ENCODE measurements at places on chromosomes 2 and 18.

DNA sequence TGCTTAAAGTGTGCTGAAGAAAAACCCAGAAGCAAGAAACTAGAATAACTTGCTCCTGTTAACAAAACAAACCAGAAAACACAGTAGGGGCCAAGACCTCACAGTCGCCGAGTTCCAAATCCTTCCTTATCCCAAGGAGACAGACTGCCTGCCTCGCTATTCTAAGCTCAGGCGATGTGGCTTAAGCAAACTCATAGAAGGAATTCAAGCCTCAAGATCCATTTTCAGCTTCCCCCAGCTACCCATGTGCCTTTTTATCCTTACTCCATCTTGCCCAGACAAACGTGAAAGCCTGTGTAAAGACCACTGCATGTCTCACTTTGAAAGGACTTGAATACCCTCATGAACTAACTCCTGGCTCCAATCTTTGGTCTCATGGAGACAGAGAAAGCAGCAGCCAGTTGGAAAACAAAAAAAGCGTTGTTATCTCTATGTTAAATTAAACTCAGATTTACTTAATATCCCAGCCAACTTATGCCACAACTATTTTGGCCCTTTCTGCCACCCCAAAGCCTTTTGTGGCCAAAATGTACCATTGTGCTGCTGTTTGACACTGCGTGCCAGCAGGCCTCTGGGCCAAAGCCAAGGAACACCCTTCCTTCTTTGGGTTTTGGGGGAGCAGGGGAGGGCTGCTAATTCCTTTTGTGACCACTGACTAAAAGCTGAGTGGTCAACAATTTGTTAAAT is 123.2 kb upstream of the FZD5 start:
- DNase-seq, result no peak

- no peak for DNase-seq
These were observed 34.2 kb downstream of the PMS1 start for GRCh38 chr2:189818249-189819038.

GRCh38 chr2:181240844-181241243 is 216.3 kb upstream of the ITGA4 start:
- no peak for DNase-seq

DNA sequence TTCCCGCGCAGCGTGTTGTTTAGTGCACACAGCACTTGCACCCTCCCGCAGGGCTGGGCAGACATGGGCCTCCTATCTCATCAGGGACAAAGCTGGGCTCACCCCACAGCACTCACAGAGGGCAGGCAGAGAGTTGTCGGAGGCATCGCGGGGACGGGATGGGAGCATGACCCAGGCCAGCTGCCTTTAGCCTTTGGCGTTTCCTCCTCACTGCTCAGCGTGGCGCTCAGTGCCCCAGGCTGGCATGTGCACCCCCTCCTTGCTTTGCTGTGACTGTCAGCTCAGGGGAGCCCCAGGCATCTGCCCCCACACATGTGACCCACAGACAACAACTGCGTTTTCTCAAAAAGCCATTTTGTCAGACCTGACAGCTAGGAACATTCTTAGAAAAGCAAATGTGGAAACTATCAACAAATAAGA is 101.1 kb downstream of the RNF144A start:
- DNase-seq, result no peak

- no peak for DNase-seq
These were observed 110.3 kb downstream of the TAF4B start for GRCh38 chr18:26336572-26336971.

DNA sequence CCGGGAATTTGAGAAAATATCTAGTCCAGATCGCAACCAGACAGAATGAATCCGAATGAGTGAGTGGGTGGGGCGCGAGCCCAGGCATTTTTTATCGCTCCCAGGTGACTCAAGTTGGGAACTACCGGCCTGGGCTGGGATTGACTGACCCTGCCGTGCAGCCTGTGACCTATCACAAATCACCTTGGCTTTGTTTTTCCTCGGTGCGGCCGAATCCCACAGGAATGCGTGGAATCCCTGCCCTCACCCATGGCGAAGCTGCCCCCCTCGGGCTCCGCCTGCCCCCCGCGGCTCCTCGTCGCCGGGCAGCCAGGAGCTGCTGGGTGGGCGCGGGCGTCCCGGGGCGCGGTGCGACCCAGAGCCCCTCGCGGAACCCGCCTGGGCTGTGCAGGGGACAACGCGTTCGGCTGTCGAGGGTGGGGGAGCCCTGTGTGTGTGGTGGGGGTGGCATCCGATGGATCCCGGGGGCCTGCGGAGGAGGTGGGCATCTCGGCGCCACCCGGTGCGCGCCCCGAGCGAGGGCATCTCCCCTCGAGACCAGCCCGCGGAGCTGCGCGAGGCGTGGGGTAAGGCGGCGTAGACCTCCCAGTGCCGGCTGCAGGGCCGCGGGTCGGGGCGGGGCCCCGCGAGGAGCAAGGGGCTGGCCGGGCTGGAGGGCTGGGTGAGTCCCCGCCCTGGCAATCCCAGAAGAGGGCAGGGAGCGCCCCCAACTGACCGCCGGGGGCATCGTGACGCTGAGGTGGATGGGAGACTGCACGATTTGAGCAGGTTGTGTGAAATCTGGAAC is 16.5 kb downstream of the B3GNT7 start:
- DNase-seq, result peak; percentile 64

- DNase-seq, result no peak
These were observed 1.9 kb upstream of the ITGB6 start for GRCh38 chr2:160201849-160202539.

GRCh38 chr2:206984206-206984605 is 44.9 kb downstream of the CPO start:
- DNase-seq, result no peak

DNA sequence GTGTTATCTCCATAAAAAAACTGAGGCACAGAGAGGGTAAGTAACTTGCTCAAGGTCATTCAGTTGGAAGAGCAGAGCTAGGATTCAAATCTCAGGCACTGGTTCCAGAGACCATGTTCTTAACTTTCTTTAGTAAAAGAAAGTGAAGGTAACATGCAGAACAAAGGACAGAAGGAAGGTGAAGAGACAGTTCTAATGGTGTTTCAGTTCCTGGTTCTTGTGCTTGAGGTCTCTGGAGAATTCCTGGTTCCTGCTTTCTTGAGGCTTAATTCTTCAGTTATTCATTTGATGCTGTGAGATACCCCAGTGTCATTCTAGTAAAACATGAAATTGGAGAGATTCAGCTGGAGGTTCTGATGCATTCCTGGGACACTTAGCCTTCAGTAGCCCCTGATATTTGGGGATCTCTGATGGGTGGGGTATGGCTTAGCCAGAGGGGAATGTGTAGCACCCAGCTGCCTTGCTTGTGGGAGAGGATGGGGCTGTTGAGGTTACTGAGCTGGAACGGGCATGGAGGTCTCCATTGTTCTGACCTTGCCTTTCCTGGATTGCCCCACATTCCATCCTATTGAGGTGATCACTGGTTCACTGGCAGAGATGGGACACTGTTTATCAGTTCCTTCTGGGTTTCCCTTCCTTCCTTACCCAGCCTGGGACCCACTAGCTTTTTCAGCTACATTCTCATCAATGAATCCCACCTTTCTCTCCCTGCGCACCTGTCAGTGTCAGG is 46.8 kb downstream of the SEMA4F start:
- no peak for DNase-seq

DNA sequence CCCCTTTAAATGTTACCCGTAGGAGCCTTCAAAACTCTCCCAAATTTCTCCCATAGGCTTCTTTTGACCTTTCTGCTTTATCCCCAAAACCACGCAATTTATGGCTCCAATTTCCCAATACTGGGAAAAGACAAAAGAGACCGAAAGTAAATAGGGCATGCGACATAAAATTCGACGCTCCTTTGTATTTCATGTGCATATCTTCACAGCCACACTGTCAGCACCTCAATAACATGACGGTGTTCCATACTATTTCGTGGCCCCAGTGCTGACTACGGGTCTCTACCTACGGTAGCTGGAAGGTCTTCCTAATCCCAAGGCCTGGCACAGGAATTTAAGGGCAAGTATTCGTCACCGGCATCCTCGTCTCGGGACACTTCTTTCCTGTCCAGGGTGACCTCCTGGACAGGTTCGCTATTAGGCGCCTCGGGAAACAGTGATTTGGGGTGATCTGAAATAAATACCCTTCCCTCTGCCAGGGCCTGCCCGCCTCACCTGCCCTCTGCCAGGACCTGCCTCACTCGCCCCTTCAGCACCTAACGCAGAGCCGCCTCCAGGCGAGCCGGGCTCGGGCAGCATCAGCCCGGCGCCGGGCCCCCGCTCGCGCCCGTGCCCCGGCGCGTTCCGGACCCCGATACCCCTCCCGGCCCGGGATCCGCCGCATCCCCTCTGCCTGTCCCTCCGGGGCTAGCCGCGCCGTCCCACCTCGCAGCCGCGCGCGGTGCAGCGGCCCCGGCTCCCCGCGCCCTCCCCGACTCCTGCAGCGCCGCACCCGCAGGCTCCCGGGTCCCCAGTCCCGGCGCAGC is 680 bp downstream of the DTNB start:
- DNase-seq, result peak; percentile 43

- no peak for DNase-seq
These were observed 67.5 kb downstream of the LTBP1 start for GRCh38 chr2:33014268-33014667.

DNA sequence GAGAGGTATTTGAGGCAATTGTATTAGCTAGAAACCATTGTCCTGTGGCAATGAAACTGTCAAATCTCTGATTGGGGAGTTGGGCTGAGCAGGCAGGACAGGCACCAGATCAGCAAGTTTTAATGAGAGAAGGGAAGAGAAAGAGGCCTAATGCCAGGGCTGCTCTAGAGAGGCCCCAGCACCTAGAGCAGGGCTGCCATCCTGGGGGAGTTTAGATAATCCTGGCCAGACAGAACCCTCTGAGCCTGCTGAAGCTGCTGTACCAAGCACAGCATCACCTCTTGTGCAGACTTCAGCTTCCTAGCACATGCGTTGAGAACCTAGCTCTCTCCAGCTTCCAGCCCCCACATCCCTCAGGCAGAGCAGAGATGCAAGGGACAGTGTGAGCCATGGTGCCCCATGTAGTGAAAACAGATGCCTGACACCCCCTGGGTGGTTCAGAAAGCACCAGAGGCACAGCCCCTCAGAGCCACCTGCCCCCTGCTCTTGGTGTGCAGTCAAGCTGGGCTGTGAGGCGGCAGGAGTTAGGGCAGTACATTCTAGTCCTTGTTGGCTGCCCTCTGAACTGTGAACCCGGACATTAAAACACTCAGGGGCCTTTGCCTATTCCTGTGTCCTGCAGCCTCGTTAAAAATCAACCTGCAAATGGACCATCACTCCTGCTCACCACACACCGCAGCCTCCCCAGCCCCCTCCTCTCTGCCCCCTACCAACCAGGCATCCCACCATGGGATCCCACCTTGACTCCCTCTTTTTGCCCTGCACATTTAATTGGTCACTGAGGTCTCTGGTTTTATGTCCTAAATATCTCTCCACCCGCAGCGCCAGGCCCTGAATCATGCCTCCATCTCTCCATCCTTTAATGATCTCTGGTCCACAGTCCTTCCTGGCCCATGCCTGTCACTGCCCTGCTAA is 52.7 kb downstream of the ADD2 start:
- DNase-seq, result no peak

GRCh38 chr2:38505779-38506178 is 96.9 kb downstream of the HNRNPLL start:
- no peak for DNase-seq

- no peak for DNase-seq
These were observed 1442.6 kb downstream of the SUCLG1 start for GRCh38 chr2:83016343-83017110.

- no peak for DNase-seq
These were observed 253.3 kb upstream of the TANK start for GRCh38 chr2:160906878-160907277.

DNA sequence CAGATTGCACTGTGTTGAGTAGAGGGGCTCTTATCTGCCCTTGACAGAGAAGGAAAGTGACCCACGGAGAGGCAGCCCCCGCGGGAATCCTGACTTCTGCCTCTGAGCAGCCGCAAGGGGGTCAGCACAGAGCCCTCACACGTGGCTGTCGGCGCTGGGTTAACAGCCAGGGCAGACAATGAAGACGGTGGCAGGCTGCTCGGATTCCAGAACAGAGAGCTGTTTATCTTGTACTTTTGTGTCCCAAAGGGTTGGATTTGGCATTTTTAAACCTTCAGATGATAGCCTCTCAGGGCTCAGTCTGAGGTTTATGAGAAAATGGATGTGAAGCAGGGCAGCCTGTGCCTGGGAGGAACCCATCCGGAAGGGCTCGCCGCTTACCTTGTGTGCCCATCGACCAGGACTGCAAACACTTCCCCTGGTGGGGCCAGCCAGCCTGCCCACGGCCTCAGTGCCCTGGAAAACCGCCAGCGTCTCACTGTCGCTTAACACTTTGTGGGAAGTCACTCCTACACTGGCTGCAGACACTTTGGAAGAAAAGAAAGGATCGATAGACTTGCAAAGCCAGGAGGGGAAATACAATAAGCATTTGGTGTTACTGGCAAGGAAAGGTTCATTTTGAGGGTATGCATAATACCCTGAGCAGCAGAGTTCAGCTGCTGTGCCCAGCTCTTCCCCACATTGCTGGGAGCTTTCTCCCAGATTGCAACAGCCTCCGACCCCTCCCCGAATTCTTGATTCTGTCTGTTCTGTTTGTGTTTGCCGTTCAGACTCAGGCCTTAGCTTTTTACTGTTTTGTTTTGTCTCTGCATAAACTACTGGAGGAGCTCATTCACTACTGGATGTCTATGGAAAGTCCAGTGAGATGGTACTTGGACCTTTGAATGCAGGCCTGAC is 325.3 kb upstream of the MYT1L start:
- DNase-seq, result no peak

DNA sequence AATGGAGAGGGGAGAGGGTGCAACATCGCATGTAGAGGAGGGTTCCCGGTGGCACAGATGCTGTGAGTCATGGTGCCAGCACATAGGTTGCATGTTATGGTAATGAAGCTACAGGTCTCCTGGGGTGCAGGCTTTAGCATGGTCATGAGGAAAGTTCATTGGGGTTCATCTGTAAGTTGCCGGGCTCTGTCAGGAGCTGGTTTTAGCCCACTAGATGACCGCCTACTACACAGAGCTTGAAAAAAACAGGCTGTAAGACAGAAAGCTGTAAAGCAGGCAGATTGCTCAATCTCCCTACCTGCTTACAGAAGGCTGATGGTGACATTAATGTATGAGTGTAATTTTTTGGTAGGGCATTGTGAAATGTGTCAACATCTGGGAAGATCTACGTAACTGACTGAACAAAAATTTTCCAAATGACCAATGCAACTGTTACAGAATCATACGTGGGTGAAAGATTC is 23.9 kb downstream of the DYSF start:
- no peak for DNase-seq

Measured in NCI-H774 (cell line).